ENCODE measurements at places on chromosomes 3 and 15.

DNA sequence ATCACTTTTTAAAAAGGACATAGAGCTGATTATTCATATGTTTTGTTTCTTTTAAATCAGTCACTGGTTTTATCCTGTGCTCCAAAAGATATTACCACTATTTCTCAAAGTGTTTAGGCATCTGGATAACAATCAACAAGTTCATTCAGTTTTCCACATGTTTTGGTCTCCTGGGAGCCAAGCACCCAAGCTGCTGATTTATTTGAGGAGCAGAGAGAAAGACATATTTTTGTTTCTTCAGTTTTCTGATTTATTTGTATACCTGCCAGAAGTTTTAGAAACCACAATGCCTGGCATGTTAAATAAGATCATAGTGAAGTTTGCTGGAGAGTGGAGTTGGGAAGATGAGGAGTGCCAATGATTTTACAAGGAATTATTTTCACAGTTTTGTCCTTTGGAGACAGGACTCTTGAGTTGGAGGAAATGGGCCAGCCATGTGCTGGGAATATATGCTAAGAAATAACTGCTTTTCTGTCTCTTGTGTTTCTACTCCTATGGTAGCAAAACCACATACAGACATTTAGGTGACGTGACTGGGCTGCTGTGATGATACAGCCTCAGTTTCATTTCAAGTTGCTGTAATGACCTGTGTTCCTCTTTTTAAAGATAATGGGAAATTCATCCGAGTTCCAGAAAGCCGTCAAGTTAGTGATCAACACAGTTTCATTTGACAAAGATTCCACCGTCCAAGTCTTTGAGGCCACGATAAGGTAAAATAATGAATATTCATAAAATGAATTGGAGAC, 11.7 kb downstream of the EDEM1 start:
- DNase-seq = no peak

DNA sequence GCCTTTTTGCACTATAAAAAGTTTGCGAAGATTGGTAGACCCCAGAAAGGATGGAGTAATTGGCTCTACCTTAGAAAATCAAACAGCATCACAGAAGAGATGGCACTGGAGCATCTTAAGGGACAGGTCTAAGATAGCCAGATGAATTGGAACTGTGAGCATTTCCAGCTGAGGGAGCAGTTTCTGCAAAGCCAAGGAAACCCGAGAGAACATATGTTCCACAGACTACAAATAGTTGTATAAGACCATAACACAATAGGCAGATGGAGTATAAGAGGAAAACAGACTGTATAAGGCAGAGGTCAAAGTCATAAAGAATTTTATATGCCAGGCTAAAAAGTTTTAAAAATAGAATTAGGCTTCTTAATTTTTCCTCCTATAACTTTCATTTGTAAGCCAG, 46.0 kb downstream of the TSC22D2 start:
- no peak for DNase-seq

DNA sequence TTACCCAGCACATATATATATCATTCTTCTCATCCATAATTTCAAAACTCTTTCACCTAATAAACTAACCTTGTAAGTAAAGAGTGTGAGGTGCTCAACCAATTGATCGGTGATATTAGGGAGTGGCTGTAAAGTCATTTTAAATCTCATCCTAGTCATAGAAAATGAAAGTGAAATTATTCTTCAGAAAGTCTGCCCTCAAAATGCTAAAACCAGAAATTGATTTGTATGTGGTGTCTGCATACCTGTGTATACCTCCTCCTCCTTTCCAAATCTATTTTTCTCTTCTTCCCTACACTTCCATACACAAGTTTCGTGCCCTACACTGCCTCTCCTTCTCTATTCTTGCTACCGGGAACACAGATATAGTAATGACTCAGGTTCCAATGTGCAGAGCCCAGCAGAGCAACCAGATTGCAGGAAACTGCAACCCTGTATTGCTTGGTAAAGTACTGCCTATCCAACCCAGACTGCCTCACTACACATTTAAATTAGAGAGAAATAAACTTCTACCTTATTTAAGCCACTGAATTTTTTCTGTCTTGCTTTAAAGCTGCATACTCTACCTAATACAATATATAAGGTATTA, 7.4 kb upstream of the TBC1D5 start:
- DNase-seq = no peak

GRCh38 chr3:164375538-164375937, 702.8 kb downstream of the SI start:
- no peak for DNase-seq

DNA sequence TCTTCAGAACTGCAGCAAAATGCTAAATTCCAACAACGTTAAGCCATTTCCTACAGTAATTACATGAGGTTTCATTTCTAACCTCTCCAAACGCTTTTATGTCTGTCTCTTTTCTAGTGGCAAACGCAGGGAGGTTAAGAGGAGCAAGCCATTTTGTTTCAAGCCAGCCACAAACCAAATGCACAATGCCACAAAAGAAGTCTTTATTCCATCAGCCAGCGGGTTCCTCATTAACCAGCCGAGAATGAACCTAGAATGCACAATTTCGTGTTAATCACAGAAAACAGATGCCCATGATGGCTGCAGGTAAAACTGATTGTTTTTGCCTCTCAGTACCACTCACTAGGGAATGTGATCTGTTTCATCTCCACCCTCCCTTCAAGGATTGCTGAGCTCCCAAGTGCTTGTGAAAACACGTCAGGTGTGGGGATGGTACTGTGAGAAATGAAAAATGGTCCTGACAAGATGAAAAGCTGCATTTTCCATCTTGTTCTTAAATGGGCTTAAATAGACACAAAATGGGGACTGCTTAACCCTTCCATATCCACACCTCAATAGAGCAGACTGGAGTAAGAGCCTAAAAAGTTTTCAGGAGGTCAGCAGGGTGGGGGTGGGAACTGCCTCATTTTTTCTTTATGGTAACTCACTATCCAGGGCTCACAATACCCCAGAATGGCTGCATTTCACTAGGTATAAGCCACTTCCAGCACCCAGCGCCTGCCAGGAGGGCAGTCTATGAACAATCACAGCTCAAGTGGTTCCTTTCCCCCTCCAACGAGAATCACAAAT, 277.1 kb downstream of the MAGI1 start:
- no peak for DNase-seq

- no peak for DNase-seq
These were observed 109.5 kb downstream of the STAG1 start for GRCh38 chr3:136642711-136643110.

DNA sequence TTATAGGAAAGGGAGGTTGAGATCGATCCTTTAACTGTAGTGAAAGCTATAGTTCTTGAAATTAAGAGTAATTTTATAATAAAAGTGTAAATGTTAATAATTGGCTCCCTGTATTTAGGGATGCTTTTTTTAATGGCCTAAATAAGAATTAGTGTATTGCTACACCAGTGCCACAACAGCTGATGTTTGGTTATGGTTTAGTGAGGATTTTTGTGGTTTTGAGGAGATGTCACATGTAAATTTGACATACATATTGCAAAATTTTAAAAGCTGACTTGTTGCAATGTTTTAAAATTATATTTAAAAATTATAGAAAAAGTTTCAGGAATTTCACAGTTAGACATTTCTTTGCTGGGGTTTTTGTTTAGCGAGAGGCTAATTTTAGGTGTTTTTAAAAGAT, 3.9 kb downstream of the TSC22D2 start:
- no peak for DNase-seq

- DNase-seq = no peak
These were observed 219.5 kb downstream of the PLCH1 start for GRCh38 chr3:155525324-155525833.

DNA sequence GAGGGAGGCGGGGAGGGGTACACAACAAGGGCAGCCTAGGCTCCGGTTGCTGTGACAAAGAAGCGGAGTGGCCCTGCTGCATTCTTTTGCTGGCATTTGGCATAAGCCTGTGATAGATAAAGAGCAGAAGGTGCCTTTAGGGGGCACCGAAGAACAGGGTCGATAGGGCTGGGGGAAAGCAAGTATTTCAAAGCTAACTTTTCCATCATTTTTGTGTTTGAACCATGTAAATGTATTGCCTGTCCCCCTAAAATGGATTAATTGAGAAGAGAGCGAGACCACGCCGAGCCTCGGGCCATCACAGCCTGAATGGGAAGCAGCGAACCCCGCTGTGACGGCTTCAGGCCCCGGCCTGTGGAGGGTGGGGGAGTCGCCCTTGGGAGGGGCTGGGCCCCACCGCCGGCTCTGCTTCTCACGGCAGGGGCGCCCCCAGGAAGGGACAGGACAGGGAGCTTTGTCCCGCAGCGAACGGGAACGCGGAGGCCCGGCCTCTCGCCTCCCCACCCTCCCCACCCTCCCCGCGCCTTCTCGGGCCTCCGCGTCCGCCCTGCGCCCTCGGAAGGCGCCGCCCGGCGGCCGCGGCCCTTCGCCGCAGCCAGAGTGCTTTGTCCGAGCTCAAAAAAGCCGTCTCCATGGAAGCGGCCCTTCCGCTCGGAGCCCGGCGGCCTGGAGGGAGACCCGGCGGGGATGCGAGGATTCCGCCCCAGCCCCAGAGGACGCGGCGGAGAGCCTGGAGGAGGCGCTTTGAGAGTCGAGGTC, 32.4 kb upstream of the ALDH1L1 start:
- no peak for DNase-seq

- no peak for DNase-seq
These were observed 18.1 kb upstream of the SMCO1 start for GRCh38 chr3:196533260-196533681.

DNA sequence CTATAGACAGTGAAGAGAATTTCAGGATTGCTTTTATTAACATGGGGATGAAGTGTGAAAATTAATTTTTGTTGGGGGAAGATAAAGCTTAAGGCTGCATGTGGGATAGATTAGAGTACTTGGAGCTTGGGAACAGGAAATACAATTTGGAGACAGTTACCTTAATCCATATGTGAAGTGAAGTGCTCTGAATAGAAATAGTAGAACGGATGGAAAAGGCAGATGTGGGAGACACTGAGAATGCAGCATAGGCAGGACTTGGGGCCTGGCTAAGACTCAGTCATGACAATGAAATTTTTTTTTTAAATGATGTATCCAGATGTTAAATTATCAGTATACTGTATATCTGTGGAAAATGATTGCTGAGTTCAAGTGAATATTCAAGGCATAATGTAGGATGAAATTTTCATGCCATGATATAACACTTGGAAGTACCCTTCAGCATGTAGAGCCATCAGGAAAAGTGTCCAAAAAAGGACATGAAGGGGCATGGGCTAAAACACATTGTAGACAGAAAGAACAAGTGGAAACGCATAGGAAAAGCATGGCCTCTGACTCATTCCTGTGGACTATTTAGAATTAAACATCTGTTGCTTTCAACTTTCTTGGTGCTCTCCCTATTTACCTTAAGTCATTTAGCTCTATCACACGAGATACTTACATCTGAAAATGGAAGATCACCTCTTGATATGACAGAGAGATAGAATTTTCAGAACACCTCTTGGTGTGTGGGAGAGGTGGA, 134.8 kb downstream of the RBMS3 start:
- DNase-seq = no peak

Data from NCI-H1436 treated with DMSO at 0.1 percent for 48 hours (cell line).